ENCODE measurements at places on chromosomes 7 and 10.

DNA sequence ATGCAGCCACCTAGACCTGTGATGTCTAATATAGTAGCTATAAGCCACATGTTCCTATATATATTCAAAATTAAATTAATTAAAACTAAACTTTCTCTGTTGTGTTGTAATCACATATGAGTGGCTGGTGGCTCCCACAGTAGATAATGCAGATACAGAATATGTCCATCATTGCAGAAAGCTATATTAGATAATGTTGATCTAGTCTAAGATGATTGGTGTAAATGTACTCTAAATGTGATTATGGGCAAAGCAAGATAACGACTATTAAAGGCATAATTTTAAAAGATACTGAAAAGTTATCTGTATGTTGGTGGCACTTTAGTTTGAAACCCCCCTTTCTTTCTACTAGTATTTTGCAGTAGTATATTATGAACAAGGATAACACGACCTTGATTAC is 5.7 kb upstream of the HGF start:
- no peak for DNase-seq

GRCh38 chr7:69833964-69834363 is 235.7 kb downstream of the AUTS2 start:
- DNase-seq: no peak

DNA sequence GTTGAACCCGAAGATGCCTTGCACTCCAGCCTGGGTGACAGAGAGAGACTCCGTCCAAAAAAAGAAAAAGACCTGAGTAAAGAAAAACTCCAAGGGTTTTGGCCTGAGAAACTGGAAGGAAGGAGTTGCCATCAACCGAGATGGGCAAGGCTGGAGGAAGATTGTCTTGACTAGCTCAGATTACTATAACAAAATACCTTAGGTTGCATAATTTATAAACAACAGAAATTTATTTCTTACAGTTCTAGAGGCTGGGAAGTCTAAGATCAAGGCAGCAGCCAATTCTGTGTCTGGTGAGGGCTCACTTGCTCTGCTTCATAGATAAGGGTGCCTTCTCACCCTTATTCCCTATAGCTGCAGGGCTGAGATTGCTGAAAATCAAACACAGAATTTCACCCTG is 91.2 kb downstream of the CUL2 start:
- no peak for DNase-seq

- no peak for DNase-seq
These were observed 67.1 kb upstream of the HABP2 start for GRCh38 chr10:113485736-113486135.

- DNase-seq: no peak
These were observed 734.6 kb upstream of the SORCS1 start for GRCh38 chr10:107899075-107899474.

DNA sequence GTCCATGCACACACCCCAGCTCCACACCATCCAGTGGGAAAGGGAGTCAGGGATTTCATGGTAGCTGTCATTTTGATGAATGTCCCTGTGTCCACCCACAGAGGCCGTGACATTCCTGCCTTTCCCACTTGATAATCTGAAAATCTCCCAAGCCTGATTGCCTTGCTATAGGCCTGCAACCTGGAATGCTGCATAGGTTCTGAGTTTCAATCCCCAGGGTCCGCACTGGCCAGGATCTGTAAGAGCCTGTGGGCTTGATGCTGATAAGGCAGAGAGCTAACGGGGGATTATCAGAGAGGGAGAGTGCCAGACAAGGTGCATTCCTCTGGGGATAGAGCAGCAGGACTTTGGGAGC is 57.5 kb downstream of the RBM20 start:
- DNase-seq: no peak

DNA sequence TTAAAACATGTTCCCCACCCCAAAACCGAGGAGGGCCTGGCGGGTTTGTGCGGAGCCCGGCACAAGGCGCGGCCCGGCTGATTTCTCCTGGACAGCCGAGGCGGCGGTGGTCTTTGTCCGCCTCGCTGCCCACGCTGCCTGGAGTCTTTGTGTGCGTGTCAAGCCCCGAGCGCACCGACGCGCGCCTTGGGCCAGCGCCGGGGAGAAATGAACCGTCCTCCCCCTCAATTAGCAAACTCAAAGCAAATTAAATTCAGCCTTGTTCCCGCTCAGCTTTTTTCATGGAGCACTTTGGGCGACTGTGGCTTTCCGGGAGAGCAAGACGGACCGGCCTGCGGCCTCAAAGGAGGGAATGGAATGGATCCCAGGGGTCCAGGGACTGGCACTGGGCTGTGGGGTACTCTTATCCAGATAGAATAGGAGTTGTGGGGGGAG is 4.1 kb downstream of the EMX2 start:
- no peak for DNase-seq

DNA sequence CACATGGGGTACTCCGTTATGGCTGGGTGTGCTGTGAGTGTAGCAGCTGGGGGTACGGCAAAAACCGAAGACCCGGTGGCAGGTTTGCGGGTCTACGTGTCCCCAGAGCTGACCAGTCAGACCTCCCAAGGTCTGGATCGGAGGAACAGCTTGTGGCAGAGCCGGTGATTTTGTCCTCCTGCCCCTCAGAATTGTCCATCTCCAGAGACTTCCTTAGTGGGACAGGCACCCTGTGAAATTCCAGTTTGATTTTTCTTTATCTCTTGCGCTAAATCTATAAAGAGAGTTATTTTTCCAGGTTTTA is 1.0 kb downstream of the EIF3B start:
- no peak for DNase-seq

- no peak for DNase-seq
These were observed 68.5 kb downstream of the NHLRC2 start for GRCh38 chr10:113922787-113923570.

- DNase-seq: no peak
These were observed 259.7 kb downstream of the MTERF1 start for GRCh38 chr7:91620827-91621226.

DNA sequence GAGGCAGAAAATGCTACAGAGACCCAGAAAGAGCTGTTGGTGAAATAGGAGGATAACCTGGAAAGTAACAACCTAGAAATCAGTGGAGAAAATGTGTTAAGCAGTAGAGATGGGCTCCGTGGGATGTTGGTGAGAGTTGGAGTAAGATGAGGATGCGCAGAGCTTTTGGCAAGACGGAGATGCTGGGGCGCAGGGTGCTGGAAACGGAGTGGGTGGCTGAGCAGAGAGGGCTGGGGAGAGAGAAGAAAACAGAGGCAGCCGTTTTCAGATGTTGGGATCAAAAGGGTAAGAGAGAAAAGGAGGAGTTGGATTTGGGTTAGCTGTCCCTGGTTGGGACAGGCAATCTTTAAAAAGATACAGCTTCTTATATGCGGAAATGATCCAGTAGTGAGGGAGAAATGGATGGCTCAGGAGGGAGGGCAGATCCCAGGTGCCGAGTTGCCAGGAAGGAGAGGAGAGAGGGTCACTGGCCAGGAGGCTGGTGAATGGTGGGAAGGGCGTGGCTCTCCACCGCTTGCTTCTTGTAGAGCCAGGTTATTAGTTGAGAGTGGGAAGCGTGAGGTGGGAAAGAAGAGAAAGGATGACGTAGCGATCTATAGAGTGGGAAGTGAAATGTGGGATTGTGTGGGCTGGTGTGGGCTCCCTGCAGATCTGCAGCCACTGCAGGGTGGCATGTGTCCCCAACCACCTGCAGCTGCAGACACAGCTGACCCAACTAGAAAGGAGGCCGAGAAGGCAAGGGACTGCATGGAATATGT is 182.2 kb upstream of the SVIL start:
- DNase-seq: no peak

GRCh38 chr7:151497306-151497871 is 22.3 kb downstream of the RHEB start:
- no peak for DNase-seq

DNA sequence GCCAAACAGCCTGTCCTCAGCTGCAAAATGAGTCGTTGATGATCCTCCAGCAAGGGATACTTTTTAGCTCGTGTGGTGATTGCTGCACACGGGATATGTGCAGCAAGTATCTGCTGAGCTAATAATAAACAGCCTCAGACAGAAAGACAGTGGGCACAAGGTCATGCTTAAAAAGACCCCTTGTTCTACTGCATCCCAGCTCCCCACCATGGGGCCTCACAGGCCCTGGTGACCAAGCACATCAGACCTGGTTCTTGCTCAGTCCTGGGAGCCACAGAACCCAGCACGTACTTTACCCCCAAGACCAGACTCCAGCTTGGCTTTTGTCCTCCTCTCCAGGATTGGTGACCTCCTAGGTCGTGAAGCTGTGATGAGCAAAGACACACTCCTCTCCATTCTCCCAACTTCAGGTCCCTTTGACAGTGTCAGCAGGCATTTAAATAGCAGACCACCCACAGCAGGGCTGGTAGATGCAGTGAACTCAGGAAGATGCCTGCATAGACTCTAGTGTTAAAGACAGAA is 50.5 kb downstream of the EGFR start:
- no peak for DNase-seq

DNA sequence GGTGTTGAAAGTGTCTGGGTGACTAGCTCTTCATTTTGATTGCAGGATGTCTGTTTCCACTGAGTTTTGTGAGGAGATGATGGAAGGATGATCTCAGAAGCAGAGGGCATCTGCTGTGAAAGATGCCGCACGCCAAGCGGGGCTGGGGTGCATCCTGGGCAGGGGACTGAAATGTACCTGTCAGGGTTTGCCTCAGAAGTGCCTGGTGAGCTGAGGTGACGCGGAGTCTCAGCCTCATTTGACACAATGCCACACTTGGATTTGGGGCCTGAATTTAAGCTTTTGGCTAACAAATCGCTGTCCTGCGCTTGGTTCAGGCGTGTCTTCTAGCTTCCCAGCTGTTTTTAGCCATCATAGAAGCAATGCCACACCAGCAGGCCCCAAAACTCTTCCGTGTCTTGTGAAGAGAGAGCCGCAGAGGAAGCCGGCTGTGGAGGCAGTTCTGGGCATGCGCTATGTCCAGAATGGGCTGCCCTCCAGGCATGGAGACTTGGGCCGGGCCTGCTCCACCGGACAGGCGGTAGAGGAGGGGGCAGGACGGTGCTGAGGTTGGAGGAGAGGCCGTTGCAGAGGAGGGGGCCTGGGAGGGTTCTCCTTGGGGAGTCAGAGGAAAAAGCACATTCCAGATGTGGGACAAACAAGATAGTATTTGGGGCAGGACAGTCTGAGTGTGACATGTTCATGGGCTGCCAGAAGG is 31.2 kb downstream of the WDR86 start:
- DNase-seq: no peak

GRCh38 chr10:125567529-125567928 is 115.4 kb downstream of the TEX36 start:
- no peak for DNase-seq

- no peak for DNase-seq
These were observed 95.3 kb downstream of the SEM1 start for GRCh38 chr7:96614154-96614867.

DNA sequence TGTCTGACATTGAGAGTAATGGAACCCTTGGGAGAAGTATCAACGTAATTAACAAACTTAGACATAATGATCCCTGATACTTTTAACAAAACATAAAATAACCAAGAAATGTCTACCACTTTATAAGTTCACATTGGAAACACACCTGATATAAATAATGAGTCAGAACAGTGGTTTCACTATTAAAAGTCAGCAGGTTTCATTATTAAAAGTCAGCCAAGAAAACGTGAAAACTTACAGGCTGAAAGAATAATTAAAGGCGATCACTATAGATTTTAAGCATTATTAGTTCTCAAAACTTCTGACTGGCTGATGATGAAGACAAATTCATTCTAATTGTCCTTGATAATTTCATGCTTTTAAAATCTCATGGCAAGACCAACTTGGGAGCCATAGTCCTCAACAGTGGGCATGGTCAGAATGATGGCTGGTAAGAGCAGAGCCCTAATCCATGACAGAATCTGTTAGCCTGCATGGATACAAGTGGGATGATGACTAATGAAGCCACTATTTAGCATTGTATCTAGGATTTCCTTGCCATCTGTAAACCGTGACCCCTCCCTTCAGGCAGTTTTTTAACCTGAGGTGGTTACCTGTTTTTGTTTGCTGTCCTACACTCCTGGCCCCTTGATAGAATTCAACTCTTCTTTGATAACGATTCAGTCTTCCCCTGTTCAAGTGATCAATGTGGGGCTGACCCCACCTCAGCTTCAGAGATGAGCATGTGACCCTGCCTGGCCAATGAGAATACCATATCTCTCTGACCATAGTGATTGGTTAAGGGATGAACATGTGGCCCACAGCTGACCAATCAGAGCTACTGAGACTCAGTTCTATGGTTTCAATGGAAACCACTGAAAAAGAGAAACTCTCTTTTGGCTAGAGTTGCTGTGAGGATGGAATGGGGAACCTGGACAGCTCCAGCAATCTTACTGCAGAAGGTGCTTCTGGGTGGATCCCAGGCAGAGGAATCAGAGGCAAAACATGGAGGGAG is 151.0 kb downstream of the PLPP4 start:
- DNase-seq: no peak

DNA sequence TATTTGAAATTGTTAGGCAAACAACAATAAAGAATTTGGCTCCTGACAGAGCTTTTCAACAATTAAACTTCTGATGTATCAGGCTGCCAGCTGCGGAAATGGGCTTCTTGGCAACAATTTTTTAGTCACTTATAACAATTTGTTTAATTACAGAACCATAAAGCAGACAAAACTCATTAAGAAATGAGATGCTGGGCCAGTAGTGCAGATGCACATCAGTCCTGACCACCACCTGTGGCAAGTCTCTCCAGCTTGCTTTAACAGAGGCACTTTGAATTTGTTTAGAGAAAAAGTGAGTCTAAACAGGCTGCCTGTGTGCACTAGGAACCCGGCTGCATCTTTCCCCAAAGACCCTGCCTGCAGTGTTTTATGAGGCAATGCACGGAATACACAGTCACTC is 1124.4 kb downstream of the NXPH1 start:
- DNase-seq: no peak

DNA sequence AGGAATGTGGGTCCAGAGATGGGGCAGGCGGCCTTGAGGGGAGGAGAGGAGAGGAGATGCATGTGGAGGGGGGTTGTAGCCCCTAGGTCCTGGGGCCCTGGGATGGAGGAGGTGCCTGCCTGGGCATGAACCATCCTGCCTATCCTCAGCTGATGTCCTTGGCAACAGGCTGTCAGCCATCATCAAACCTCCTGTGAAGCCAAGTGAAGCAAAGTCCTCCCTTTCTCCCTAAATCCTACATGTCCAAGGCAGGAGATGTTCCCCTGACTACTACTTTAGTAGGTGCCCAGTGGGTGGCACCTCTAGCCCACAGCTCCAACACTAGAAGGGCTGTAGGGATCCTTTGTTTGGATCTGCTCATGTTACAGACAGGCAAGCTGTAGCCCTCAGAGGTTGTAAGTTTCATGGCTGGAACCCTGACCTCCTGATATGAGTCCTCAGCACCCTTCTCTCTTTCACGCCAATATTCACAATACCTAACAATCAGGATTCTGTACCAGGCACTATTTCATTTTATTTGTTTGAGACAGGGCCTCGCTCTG is 66.6 kb upstream of the SYPL1 start:
- DNase-seq: no peak

Measured in AML-193 (cell line).